ENCODE measurements at places on chromosomes 5 and 9.
A peak's percentile ranks its signal among the peaks of the same experiment; 100 is the strongest.

DNA sequence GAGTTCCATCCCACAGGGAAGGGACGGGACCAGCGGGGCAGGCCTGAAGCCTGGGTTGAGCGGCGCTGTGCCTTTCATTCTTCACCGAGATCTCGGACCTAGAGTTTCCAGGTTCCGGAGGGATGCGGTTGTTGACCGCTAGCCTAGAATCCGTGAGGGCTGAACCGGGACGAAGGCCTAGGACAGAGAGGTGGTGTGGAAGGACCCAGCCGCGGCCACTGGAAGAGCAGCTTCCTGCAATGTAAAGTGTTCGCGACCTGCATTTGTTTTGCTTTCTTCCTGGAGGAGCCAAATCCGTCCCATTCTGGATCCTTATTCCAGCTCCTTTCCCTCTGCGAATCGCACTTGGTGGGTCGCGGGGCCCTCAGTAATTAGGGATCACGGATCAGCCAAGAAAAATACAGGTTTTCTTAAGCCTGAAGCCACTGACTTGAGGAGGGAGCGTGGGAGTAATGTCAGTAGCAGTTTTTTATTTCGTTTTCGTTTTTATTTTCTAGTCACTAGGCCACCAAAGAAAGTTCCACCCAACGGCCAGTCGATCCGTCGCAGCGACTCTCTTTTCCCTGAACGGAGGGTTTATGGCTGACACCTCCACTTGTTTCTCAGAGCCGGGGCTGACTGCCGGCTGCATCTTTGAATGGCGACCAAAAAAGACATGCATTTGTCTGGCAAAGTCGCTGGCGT lies 48.6 kb downstream of the ANXA2R start:
- H3K4me1 ChIP-seq: peaks cover 3% of the 10 kb centered on the region
- H3K27me3 ChIP-seq: no peaks in the 10 kb centered on the region
- no peak for DNase-seq
- no peak overlapping the region for H3K27ac ChIP-seq

DNA sequence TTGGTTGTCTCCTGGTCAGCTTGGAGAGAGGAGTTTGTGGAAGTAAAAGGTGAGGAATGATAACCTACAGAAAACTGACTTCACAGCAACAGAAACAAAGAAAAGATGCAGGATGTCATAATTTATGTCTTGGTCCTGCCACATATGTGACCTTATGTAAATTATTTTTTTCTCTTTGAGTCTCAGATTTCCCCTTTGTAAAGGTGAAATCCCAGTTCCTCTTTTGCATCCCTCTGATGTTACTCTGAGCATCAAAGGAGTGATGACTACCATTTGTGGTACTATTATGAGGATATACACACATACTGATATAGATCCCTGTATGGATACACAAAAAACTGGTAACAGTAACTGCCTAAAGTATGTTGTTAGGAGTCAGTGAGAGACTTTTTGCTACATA lies 1.4 kb upstream of the THG1L start:
- H3K4me1 ChIP-seq: peaks cover 14% of the 10 kb centered on the region
- DNase-seq: no peak
- no peaks in the 10 kb centered on the region for H3K27me3 ChIP-seq
- no peak overlapping the region for H3K27ac ChIP-seq
- H3K4me3 ChIP-seq: no peak overlapping the region

DNA sequence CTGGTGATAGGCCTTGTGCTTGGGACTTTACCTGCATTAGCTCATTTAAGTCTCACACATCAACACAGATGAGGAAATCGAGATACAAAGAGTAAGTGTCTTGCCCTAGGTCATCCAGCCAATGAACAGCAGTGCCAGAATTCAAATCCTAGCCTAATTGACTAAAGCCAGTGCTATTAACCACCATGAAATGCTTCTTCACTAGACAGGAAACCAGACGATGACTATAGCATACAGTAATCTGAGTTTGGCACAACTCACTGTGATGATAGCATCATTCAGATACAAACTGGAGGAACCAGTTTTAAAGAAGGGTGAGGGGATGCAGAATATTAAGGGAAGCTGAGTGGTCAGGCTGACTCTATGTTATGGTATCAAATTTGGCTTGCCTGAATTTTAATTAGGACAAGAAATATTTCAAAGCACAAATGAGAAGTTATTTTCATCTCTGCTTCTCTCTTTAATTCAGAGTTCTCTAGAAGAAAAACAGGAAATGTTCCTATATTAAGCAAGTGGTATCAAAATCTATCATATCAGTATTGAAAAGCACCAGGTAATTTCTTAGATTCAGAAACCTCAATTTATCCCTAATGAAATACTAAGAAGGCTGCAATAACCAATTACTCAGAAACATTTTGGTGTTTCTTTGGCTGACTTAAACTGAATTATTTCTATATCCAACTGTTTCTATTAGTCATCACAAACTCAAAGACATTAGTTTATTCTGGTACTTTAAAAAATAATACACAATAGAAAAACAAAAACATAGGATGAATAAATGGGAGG lies 147.0 kb upstream of the RASA1 start:
- peak; percentile 88 for DNase-seq
- H3K4me1 ChIP-seq: peaks cover 35% of the 10 kb centered on the region
- peak overlapping the region; percentile 90 for H3K27ac ChIP-seq
- no peaks in the 10 kb centered on the region for H3K27me3 ChIP-seq

DNA sequence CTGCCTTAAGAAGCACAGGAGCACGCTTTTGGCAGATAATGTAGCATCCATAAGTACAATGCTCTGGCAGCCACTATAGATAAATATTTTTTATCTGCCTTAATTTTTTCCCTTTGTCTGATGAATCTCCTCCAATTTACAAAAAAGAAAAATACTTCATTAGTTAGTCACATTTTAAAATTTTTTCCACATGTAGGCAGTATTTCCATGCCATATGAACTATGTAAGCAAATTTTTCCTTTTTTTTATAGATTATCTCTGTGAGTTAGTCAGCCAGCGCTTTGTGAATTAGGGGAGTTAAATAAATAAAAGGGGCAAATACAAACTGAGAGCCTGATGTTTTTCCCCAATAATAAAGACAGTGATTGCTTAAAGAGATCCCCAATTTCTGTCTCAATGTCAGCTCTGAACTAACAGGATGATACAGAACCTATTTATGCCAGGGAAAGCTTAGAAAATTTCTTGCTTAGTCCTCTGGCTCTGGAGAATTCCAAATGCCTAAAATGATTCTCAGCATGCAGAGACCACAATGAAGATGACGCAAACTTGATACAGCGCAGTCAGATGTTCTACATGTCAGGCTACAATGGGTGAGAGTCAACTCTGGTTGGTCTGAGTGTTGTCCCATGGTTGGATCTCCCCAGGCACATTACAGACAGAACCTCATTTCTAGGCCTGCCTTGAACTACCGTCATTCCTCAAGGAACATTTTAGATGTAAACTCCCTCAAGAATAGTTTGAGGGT lies 390.4 kb upstream of the CDH6 start:
- no peaks in the 10 kb centered on the region for H3K27me3 ChIP-seq
- H3K36me3 ChIP-seq: no peaks in the 10 kb centered on the region
- DNase-seq: no peak
- no peak overlapping the region for H3K27ac ChIP-seq
- no peak overlapping the region for H3K4me3 ChIP-seq
- no peaks in the 10 kb centered on the region for H3K4me1 ChIP-seq

GRCh38 chr5:115246361-115246991 lies 16.2 kb downstream of the PGGT1B start:
- H3K4me3 ChIP-seq: no peak overlapping the region
- H3K36me3 ChIP-seq: peaks cover 14% of the 10 kb centered on the region
- peak; percentile 64 for DNase-seq
- no peak overlapping the region for H3K27ac ChIP-seq
- peaks cover 18% of the 10 kb centered on the region for H3K4me1 ChIP-seq
- no peaks in the 10 kb centered on the region for H3K27me3 ChIP-seq

DNA sequence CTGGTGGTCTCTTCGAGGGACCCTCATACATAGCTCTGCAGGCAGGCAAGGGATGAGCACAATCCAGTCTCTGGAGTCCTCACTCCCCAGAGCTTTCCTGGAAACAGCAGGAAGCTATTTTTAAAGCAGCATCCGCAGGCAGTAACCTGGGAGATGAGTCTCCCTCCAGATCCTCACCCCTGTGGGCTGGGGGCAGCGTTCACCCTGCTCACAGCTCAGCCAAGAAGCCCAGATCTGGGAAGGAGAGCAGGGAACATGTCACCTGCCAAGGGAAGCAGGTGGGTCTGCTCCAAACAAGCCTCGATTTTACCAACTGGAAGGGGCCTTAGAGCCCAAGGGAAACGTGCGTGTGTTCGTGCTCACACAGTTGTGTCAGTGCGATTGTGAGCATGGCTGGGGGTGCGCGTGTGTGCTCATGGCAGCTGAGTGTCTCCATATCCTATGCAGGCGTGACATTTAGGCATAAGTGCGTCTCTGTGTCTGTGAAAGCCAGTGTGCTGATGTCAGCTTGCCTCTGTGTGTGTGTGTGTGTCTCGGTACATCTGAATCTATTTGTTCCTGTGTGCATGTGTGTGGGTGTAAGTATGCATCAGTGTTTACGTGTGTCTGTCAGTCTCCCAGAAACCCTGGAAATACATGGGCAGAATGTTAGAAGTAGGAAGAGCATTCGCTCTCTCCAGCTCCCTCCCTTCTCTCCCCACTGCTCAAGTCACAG lies 40.6 kb upstream of the CPLX2 start:
- H3K36me3 ChIP-seq: no peaks in the 10 kb centered on the region
- H3K27me3 ChIP-seq: no peaks in the 10 kb centered on the region
- no peak for DNase-seq
- no peak overlapping the region for H3K27ac ChIP-seq
- no peak overlapping the region for H3K4me3 ChIP-seq

- H3K36me3 ChIP-seq: peaks cover 6% of the 10 kb centered on the region
- DNase-seq: no peak
- no peaks in the 10 kb centered on the region for H3K27me3 ChIP-seq
- H3K4me3 ChIP-seq: no peak overlapping the region
- no peak overlapping the region for H3K27ac ChIP-seq
These were observed 8.6 kb downstream of the MLANA start for GRCh38 chr9:5899292-5899691.

GRCh38 chr5:13859270-13860065 lies 85.0 kb downstream of the DNAH5 start:
- H3K27ac ChIP-seq: no peak overlapping the region
- no peaks in the 10 kb centered on the region for H3K27me3 ChIP-seq
- peak; percentile 20 for DNase-seq
- no peak overlapping the region for H3K4me3 ChIP-seq

- peak; percentile 73 for DNase-seq
- peaks cover 2% of the 10 kb centered on the region for H3K4me1 ChIP-seq
- no peak overlapping the region for H3K27ac ChIP-seq
- peaks cover 5% of the 10 kb centered on the region for H3K36me3 ChIP-seq
These were observed 64.7 kb downstream of the STK10 start for GRCh38 chr5:172123269-172123692.

DNA sequence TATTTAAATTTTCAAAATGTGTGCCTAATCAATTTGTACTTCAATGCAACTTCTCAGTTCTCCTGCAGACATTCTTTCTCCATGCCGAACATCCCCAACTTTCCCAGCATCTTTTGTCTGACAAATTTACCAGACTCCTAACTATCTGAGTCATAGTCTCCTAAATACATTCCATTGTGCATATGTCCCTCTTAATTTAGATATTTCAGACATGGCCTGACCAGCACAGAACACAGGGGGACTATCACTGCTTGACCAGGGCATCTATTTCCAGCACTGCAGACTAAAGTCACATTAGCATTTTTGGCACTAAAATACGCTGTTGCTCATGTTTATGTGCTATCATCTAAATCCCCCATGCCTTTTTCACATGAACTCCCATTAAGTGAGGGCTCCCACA lies 71.9 kb downstream of the ITGA1 start:
- H3K36me3 ChIP-seq: no peaks in the 10 kb centered on the region
- peak; percentile 37 for DNase-seq
- H3K4me3 ChIP-seq: no peak overlapping the region

DNA sequence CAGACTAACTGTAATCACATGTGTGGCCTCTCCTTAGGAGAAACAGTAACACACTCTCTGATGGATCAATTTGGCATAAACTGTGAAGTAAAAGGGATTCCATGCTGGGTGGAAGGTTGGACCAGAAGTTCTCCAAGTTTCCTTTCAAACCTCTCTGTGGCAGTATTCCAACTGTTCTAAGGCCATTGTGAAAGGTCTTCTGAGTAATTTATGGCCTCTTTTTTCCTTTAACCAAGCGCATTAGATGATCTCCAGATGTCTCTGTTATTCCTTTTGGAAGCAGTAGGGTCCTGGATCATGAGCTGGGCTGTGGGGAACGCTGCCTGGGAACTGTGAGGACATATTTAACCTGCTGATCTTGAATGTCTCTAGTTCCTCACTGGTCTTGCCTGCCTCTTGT lies 80.6 kb upstream of the IL6ST start:
- H3K27ac ChIP-seq: no peak overlapping the region
- H3K4me3 ChIP-seq: no peak overlapping the region
- H3K4me1 ChIP-seq: peaks cover 9% of the 10 kb centered on the region
- H3K27me3 ChIP-seq: no peaks in the 10 kb centered on the region
- no peak for DNase-seq

- DNase-seq: no peak
- no peak overlapping the region for H3K4me3 ChIP-seq
- no peaks in the 10 kb centered on the region for H3K27me3 ChIP-seq
- no peak overlapping the region for H3K27ac ChIP-seq
- H3K4me1 ChIP-seq: peaks cover 1% of the 10 kb centered on the region
These were observed 76.6 kb downstream of the YIPF5 start for GRCh38 chr5:144093868-144094267.

DNA sequence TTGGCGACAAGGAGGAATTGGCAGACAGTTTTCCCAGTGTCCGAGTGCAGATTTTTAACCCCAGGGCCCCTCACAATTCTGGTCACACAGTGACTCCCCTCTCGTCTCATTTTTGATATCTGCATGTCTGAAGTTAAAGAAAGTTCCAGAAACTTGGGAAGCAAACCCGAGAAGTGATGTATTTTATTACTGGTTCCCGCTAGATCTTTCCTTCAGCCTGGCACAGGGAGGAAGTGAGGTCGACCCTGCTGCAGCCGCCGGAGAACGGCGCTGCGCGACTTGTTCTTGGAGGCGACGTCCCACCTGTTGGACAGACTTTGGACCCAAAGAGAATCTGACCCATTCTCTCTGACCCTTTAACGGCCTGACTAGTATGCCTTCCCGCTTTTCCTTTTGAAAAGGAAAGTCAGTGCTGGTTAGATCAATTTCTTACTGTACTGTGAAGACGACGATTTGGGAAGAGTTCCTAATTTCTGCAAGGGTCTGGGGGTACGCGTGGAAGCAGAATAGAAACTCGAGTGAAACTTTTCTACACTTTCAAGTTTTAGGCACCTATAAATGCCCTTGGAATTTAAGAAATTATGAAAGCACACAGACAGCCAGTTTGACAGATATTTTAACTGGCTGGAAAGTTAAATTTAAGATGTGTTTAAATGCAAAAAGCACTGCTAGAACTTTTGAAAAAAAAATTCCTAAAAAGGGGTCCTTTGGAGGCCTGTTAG lies 744 bp downstream of the OTULIN start:
- peaks cover 49% of the 10 kb centered on the region for H3K4me1 ChIP-seq
- H3K4me3 ChIP-seq: peak overlapping the region; percentile 97
- H3K36me3 ChIP-seq: peaks cover 18% of the 10 kb centered on the region

All from MCF 10A (cell line).